ENCODE measurements at places on chromosomes 4 and X.

- no peak for DNase-seq
These were observed 158.3 kb upstream of the SCML1 start for GRCh38 chrX:17579026-17579425.

DNA sequence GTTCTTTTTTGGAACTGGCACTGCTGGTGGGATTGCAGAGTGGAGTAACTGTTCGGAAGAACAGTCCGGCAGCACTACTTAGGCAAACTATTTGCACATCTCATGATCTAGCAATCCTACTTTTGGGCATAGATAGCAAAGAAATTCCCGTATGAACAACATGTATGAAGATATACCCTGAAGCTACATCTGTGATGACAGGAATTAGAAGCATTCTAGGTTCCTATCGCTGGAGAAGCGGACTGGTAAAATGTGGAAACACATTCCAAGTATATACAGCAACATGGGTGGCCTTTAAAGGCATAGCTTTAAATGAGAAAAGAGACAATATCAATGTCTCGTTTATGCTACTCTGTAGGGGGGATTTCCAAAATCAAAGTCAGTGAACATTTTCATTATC is 3.1 kb downstream of the DCAF16 start:
- DNase-seq = no peak

DNA sequence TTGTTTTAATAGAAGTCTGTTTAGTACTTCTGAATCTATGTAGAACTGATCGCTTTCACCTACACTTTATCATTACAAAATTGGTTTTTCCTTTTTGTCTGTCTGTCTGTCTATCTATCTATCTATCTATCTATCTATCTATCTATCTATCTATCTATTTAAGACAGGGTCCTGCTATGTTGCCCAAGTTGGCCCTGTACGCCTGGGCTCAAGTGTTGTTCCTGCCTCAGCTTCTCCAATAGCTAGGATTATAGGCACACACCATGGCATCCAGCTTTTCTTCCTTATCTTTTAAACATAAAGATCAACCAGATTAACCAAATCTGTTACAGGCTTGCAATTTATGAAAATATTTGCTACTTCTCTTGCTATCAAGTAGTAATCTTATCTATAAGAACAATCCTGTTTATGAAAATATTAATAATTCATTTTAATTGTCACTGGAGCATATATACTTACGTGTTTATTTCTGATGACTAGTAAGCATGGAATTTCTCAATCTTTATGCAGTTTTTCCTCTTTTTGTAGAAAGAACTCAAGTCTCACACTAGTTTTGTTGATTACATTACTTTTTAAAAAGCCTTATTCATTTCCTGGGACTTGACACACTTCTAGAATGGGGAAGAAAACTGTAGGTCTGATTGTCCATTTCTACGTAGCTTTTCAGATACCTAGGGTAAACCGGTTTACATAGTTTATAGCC is 24.5 kb downstream of the KIAA0232 start:
- no peak for DNase-seq

DNA sequence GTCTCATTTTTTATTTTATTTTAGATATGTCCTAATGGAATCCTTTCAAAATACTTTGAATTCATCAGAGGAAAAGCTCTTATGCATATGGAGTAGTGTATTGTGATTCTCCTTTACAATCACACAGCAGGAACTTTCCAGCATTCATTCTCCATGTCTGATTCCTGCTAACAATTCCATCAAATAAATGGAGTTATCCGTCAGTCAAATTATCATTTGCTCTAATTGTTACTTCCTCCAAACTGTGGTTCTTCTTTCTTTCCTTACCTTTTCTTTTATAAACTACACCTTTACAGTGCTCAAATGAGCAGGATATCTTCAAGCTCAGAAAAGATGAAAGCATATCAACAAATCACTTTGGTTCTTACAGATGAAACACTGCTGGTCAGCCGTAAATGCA is 80.4 kb downstream of the EPHA5 start:
- no peak for DNase-seq

GRCh38 chr4:6674500-6675149 is 19.1 kb upstream of the S100P start:
- peak; percentile 60 for DNase-seq

DNA sequence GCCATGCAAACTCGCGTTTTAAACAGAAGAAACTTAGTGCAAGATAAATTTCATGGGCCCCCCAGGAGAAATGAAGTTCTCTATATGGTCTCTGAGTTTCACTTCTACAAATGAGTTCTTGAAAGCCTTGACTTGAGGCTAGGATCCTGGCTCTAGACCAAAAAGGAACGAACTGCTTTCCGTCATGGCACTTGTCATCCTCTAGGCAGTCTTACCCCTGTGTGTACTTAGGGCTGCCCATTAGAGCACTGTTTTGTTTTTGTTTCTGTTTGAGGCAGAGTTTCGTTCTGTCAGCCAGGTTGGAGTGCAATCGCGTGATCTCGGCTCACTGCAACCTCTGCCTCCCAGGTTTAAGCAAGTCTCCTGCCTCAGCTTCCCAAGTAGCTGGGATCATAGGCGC is 29.0 kb downstream of the RNF4 start:
- DNase-seq = no peak

DNA sequence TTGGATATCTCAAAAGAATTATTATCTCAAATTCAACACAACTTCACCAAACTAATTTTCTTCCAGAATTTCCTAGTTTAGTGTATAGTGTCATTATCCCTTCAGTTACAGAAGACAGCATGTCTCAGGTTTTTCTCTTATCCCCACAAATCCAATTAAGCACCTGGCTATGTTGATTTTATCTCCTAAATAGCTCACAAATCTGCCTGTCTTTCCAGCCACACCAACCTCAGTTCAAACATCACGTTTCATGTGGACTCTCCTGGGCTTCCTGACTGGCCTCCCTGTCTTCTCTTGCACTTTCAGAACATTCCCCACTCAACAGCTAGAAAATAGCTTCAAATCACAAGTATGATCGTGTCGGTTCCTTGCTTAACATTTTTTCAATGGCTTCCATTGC is 14.8 kb downstream of the STK32B start:
- no peak for DNase-seq

DNA sequence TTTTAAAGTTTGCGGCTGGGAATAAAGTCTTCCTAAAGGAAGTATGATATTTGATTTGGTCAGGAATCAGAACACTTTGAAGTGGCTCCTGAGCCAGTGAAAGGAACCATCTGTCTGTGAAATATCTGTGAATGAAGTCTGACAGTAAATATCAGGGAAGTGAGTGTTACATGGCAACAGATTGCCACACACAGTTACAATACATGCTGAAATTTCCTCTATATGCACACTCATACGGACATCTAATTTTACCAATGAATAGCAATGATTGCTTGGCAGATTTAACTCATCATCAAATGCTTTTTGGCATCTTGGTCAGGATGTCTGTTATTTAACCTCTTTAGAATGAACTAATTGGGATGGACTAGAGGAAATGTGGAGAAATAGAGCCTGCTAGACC is 1023.8 kb downstream of the FAT4 start:
- DNase-seq = no peak

DNA sequence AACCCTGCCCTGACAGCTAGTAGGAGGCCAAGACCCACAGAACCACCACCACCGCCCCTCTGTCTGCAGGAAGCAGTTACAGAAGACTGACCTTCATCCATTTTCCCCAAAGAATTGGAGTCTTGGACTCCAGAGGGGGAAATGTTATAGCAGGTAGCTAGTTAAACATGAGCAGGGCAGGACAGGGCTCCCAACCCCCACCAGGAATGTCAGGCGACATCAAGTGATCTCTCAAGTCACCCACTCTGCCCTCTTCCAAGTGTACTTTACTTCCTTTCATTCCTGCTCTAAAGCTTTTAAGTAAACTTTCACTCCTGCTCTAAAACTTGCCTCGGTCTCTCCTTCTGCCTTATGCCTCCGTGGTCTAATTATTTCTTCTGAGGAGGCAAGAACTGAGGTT is 17.1 kb upstream of the AADAT start:
- DNase-seq = no peak

GRCh38 chr4:185384930-185385331 is 10.8 kb downstream of the LRP2BP start:
- no peak for DNase-seq

DNA sequence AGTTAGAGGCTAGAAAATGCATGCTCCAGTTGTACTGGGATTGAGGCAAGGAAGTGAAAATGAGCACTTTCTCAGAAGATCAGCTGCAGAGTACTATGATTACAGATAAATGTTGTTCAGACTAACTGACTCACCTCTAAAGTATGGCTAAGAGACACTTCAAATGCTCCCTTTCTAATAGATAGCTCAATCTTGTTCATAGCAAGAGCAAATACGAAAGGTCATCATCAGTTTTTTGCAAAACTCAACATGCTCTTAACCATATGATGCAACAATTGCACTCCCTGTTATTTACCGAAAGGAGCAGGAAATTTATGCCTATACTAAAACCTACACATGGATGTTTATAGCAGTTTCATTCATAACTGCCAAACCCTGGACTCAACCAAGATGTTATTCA is 838.4 kb upstream of the INTU start:
- DNase-seq = no peak

- DNase-seq = no peak
These were observed 107.0 kb upstream of the ELOVL6 start for GRCh38 chr4:110305455-110305854.

DNA sequence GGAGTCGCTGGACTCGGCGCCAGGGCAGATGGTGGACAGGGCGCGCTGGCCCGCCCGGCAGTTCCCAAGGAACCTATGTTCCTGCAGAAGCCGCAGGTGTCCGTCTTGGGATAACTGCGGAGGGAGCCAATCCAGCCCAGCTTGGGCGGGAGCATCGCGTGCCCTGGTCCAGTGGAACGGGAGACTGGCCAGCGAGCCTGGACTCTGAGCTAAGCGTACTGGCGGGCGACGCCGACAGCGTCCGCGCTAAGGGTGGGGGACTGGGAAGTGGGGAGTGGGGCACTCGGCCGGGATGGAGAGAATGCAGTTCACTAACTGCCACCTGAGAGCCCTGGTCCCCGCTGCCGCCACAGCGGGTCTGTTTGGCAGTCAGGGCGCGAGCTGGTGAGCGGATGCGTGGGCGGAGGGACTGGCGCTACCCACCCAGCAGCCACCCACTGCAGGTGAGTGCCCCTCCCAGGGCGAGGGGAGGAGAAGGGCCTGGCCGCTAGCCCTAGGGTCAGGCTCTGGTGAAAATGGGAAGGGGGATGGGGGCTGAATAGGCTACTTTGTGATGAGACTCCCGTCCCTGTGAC is 1.3 kb upstream of the MAMLD1 start:
- DNase-seq = no peak

Data from Caki2 (cell line).